ENCODE measurements at places on chromosomes 12 and 14.

DNA sequence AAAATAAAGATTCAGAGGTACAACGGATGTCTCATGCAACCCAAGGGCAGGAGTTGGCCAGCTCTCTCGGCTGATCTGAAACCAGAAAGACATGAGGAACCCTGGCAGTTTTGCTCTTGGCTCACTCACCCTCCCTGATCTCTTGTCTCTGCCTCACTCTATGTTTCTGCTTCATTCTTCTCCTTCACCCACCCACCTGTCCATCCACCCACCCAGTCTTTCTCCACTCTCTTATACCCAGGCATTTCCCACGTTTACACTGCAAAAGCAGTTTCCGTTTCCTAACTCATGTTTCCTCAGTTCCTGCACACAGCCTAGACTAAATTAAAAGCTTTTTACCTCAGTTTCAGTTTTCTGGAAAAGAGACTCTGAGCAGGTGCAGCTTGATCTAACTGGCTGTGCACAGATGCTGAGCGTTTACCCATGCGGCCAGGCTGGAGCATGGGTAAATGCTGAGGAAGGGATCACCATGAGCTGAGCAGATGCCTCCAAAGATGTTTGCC, 157.6 kb downstream of the PRKCH start:
- DNase-seq: no peak

GRCh38 chr12:124563401-124563800, 4.0 kb downstream of the NCOR2 start:
- DNase-seq: no peak

- DNase-seq: no peak
Measured at GRCh38 chr12:95134085-95134484, 60.7 kb upstream of the NR2C1 start.

DNA sequence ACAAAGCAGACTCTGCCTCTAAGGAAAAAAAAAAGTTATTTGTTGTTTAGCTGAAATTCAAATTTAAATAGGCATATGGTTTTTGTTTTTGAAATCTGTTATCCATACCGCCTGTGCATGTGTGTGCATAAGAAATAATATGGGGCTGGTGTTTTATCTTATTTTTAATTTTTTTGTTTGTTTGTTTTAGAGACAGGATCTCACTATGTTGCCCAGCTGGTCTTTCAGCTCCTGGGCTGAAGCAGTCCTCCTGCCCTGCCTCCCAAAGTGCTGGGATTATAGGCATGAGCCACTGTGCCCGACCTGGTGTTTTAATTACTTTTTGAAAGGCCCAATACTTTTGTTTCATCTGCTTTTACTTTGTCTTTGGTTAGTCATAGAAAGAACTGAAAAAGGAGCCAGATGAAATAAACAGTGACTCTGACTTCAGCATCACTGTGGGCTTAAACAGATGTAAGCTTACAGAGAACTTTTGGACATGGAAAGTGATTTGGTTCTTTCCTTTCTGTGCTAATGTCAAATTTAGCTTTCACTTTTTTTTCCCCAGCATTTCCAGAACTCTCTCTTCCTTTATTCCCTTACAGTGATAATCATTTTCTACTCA, 37.2 kb downstream of the SUPT16H start:
- no peak for DNase-seq

DNA sequence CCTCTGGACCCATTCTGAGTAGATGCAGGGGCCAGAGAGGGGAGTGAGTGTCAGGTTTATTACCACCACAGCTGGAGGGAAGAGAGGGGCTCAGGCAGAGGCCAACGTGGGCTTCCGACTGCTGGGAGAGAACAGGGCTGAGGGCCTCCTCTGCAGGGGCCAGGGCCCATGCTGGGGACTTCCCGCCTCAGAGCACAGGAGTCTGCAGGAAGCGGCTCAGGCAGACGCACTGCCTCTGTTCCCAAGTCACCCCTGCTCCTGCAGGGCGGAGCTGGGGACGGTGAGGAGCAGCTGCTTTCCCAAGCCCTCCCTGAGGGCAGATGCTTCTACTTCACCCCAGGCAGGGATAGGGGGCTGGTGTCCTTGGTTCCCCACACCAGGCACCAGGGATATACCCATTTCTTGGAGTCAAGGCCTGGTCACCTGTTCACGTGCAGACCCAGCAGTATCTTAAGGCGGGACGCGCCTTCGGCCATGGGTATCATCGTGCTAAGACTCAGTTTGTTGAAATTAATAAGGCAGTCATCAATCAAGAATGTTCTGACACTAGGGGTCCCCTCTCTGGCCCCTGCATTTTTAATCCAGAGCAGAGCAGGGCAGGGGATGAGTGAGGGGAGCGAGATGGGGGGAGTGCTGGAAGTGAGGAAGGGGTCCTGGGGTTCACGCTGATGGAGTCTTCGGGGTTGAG, 100.0 kb downstream of the PIWIL1 start:
- DNase-seq: no peak

DNA sequence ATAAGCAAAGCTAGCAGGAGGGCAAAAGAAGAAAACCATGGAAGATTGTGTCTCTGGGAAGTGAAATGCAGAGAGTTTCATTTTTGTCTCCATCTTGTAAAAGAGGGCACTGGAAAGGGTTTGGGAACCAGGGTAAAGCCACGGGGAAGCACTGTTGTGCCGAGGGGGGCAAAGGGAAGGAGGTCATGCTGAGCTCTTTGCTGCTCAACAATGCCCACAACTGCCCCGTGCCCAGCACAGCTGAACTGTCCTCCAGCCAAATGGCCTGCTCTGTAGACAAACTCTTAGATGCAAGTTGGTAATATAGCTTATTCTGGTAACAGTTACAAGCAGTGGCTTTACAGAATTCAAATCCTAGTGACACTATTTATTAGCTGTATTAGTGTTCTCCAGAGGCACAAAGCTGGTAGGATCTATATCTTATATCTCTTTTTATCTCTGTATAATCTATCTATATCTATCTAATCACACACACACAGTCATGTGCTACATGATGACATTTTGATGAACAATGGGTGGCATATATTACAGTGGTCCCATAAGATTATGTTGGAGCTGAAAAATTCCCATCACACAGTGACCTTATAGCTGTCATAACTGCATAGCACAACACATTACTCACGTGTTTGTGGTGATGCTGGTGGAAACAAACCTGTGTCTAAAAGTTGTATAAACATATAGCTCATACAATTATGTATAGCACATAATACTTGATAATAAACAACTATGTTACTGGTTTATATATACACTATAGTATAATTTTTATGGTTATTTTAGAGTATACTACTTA, 203.4 kb upstream of the DDHD1 start:
- no peak for DNase-seq

DNA sequence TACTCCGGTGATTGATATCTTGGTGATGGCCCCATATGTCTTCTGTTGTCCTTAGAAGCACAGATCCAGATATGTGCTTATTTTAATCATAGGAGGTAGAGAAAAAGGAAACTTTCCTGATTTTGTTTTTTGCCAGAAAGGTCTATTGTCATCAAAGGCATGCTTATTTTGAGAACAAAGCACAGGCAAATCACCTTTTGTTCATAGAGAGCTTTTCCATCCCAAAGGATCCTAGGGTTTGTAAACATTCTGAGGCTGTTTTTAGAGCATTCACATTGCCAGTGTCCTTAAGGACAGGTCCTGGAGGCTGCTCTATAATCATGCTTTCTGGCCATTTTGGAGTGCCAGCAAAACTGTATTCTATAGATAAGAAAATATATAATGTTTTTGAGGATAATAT, 148.5 kb upstream of the SEL1L start:
- no peak for DNase-seq

DNA sequence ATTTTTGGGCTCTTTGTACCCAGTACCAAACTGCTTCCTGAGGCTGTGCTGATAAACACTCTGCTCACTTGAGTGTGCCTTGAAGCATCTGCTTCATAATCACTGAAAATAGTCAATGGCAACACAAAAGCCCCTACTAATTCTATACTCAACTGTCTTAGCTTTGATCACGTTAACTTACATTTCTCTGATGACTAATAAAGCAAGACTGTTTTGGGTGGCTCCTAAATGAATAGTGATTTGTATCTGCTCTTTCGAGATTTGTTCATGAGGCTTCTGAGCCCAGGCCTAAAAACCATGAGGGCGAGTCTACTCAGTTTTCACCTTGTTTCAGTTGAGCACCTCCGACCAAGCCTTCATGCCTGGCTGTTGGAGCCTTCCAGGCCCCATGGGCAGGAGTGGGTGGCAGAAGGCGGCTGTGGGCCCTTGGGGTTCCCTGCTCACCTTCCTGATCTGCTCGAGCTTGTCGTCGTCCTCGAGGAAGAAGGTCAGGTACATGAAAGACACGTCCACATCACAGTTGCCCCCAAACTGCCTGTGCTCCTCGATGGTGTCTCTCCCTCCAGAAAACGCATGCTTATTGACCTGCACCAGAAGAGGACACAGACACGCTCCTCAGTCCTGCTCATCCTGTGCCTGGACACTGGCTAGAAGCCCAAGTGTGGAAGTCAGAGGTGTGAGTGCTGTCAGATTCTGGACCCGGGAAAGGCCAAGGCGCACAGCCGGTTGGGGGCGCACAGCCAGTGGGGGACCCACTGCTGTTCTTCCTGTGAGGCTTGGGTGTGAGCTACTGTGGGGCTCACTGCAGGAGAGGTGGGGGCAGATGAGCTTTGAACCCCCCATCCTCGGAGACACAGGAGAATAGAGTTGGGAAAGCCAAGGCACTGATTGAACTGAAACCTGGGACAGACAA, 13.7 kb downstream of the SLC25A47 start:
- no peak for DNase-seq

GRCh38 chr12:78090266-78090665, 259.6 kb downstream of the NAV3 start:
- no peak for DNase-seq

DNA sequence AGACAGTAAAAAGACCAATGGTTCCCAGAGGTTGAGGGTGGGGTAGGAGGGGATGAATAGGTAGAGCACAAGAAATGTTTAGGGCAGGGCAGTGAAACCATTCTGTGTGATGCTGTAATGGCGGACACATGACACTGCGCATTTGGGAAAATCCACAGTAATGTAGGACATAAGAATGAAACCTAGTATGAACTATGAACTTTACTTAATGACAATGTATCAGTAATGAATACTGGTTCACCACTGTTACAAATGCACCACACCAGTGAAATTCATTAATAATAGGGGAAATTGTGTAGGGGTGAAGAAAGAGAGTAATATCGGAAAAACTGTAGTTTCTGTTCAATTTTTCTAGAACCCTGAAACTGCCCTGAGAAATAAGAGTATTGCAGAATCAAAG, 5.6 kb downstream of the ERH start:
- no peak for DNase-seq

- no peak for DNase-seq
Measured at GRCh38 chr14:100424504-100425428, 101.6 kb downstream of the SLC25A47 start.

GRCh38 chr14:37844614-37845013, 249.2 kb downstream of the TTC6 start:
- DNase-seq: no peak

- no peak for DNase-seq
Measured at GRCh38 chr14:99257673-99258221, 14.2 kb downstream of the BCL11B start.

- no peak for DNase-seq
Measured at GRCh38 chr14:105665247-105665950, 139.0 kb downstream of the TMEM121 start.

GRCh38 chr14:68395604-68396003, 397.3 kb downstream of the ZFP36L1 start:
- no peak for DNase-seq

- DNase-seq: no peak
Measured at GRCh38 chr12:107311682-107312081, 218.3 kb upstream of the CRY1 start.

- no peak for DNase-seq
Measured at GRCh38 chr14:51576117-51576430, 75.6 kb upstream of the FRMD6 start.

- DNase-seq: no peak
Measured at GRCh38 chr14:80212023-80212397, 706 bp upstream of the DIO2 start.

- DNase-seq: no peak
Measured at GRCh38 chr12:121295116-121295745, 1.3 kb downstream of the CAMKK2 start.

Measured in stimulated activated CD4-positive, alpha-beta T cell treated with anti-CD3 and anti-CD28 coated beads, TNF-alpha, amount 100 ng/mL, for 4 hours (primary cell).